Stimulated activated CD8-positive, alpha-beta memory T cell treated with anti-CD3 and anti-CD28 coated beads, Interleukin-4, amount 100 ng/mL, for 4 hours (primary cell): ENCODE measurements at places on chromosomes 5 and 9.

DNA sequence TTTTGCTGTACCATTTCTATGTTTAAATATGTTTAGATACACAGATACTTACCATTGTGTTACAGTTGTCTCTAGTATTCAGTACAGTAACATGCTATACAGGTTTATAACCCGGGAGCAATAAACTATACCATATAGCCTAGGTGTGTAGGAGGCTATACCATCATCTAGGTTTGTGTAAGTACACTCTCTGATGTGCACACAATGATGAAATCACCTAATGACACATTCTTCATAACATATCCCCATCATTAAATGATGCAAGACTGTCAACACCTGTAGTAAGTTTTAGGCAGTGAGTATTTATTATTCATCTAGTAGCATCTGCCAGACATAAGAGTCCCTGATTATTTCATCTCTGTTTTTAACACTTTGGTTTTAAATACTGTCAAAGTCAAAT, 7.3 kb upstream of the DHFR start:
- no peak for DNase-seq

DNA sequence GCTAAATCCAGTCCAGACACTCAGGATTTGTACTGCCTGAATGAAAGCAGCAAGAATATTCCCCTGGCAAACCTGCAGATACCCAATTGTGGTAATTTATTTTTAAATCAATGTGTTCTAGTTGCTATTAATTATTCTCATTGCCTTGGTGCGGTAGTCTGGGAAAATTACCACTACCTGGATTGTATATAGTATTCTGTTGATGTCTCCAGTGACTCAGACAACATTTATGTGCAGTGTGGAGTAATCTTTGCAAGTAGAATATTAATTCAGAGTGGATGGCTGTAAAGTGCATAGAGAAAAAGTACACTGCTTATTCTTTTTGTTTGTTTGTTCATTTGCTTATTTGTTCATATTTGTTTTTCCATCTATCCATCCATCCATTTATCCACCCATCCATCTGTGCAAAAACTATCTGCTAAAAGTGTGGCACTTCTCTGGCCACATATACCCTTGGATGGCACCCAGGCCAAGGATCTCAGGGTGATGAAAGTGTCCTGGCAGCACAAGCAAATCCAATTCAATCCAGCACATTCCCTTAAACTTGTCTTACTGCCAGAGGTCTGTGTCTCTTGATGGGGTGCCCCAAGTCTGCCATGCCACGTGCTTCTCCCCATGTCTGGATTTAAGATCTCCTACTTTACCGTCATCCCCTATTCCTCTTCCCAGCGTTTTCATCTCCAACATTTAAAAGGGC, 41.3 kb downstream of the NTRK2 start:
- DNase-seq: no peak

- DNase-seq: no peak
Measured at GRCh38 chr5:111934511-111934910, 177.5 kb upstream of the NREP start.

DNA sequence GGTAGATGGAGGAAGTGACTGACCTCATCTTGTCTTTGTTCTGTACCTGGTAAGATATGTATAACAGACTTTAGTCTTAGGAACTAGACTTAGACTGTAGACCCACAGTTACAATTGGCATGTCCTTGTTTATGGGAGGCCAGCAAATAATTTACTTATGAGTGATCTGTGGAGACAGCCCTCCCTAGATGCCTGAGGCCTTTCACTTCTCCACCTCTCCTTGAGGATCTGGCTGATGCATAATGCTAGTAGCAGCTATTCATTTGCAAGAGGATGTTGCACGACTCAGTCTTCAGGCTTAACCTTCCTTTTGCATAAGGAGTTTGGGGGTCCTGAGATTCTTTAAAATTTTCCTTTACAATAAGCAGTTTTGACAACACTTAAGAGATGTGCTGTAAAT, 100.7 kb downstream of the YTHDC2 start:
- DNase-seq: no peak

- no peak for DNase-seq
Measured at GRCh38 chr5:58751222-58751837, 168.5 kb downstream of the RAB3C start.

GRCh38 chr5:161410640-161411039, 135.9 kb downstream of the GABRB2 start:
- no peak for DNase-seq

GRCh38 chr5:145471026-145471425, 364.1 kb downstream of the PRELID2 start:
- no peak for DNase-seq

DNA sequence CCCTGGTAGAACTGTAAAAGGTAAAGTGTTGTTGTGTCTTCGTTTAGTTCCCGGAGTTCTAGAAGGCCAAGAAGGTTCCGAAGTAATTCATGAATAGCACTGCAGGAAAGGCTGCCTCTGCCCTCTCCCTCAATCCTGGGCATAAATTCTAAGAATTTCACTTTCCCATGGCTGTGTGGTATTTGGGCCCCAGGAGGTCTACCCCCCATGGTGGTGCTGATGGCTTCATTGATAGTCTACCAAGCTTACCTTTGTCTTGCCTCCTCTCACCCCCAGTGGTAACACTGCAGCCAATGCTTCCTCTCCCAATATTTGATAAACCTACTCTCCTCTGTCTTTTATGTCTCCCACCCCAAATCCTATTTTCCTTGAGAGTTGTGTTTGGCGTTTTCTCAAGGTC, 39.5 kb downstream of the ADAMTS16 start:
- DNase-seq: no peak

DNA sequence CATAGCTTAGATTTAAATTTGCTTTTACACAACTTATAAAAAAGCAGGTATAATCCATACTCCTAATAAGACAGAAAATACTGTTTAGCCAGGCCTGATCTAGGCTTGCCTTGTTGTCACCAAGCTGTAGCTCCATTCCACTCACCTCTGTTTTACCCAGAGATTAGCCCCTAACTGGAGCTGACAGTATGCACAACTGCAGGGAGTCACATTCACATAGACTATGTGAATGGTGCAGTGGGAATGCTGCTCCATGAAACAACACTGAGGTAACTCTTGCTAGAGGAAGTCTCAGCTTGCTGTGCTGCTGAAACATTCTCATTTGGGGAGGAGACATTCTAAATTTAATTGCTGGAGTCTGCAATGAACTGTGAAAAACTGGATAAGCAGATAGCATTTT, 209.1 kb downstream of the TMEM232 start:
- DNase-seq: no peak

DNA sequence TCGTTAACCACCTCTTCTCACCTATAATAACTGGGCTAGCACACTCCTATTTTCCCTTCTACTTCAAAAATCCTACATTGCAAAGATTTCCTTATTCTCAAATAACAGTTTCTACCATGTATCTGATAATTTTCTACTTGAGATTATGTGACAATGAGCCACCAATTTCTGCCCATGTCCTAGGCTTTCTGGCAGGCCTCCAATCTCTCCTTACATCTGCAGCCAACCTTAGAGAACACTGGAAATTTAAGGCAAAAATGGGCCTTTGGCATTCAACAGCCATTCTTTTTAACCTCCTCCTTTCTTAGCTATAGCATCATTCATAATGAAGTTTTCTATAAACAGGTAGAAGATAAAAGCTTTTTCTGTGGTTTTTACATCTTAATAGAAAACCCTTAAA, 225.1 kb downstream of the ARRDC3 start:
- no peak for DNase-seq

DNA sequence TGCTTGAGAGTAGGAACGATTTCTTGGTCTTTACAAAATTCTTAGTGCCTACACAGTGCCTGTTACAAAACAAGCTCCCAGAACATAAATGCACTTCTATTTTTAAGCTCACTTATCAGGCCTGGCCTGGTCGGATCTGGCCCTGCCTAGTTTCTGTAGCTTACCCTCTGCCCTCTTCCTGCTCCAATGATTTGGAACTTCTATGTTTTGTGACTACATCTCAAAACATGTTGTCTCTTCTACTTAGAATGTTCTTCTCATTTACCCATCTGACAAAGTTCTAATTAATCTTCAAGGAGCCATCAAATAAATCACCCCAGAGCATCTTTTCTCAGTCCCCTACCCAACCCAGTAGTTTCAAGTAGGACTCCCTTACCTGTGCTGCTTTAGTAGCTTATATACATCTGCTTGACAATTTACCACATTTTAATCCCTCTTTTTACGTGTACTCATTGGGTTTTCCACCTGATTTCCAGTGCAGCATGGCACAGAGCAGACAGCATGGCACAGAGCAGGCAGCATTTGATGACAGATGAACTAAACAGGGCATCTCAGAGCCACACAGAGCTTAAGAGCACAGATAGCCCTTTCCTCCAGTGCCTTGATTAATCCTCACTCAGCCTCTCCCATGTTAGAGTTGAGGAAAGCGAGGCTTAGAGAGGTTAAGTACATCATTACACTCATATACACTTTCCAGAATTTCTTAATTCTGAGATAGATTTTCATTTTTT, 171.9 kb downstream of the MAPKAP1 start:
- DNase-seq: no peak

- no peak for DNase-seq
Measured at GRCh38 chr9:135501261-135502167, 1.0 kb downstream of the MRPS2 start.

GRCh38 chr5:120532835-120533234, 68.7 kb downstream of the PRR16 start:
- DNase-seq: no peak
